ENCODE measurements at places on chromosomes 2 and 18. TPM values are rescaled to one million over a fixed set of nuclear protein-coding genes. Genes with fewer than 3 reads are reported as not detected.

DNA sequence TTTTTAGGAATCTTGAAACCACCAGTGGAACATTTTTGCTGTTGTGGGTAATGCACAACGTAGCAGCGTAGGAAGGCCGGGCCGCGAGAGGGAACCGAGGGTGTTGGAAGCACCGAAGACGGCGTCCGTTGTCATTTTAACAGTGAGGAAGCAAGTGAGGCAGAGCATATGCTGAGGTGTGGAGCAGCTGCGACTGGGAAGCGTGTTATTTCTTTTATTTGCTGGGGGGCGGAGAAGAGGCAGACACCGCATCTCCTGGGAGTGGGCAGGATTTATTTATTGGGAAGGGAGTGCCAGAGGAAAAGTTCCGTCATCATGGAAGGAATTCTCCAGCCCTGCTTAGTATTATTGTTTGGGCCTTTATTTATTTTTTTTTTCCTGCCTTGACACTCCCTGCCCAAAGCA lies 232.8 kb downstream of the KLHL29 start:
- H3K27ac ChIP-seq = no peak overlapping the region
- no peaks in the 10 kb centered on the region for H3K4me1 ChIP-seq
- peaks cover 37% of the 10 kb centered on the region for H3K27me3 ChIP-seq

DNA sequence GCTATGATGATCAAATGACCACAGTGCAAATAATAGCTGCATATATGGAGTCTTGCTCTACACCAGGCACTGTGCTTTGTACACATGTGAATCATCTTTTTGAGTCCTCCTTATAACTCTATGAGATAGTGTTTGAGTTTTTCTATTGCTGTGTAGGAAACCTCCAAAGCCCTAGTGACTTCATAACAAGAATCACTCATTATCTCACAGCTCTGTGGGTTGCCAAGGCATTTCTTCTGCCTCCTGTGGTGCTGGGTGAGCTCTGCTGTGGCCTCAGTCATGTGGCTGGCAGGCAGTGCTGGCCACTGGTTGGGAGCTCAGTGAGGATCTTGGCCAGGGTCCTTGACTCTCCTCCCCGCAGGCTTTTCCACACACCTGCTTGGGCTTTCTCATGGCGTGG lies 153.4 kb downstream of the CAPN13 start:
- H3K27ac ChIP-seq = no peak overlapping the region
- DNase-seq = no peak
- H3K4me3 ChIP-seq = no peak overlapping the region
- no peaks in the 10 kb centered on the region for H3K36me3 ChIP-seq

- no peaks in the 10 kb centered on the region for H3K27me3 ChIP-seq
- DNase-seq = no peak
- no peak overlapping the region for H3K4me3 ChIP-seq
- no peak overlapping the region for H3K27ac ChIP-seq
Measured at GRCh38 chr2:221610675-221611074, 38.6 kb upstream of the EPHA4 start.

DNA sequence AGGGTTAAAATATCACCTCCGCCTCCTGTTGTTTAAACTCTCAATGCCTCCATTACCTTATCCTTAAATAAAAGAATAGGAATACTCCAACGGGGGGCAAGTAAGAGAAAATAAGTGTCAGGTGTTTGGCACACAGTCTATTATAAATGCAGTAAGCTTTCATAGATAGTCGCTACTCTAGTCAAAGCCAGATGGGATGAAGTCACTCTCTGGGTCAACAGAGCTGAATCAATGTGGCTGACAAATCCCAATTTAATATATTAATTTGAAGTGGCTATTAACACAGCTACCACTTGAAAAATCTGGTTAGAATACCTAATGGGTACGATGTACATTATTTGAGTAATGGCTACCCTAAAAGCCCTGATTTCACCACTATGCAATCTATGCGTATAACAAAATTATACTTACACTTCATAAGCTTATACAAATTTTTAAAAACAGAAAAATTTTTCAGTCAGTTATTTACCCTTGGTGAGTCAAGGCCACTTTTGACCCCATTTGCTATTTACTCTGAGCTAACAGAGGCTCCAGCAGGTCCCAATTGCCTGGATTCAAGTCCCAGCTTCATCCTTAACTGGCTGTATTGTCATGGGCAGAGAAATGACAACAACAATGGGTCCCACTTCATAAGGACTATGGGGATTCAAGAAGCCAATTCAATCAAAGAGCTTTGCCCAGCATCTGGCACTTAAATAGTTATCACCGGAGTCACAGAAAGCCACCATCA lies 167.5 kb upstream of the PID1 start:
- DNase-seq = no peak
- H3K4me3 ChIP-seq = no peak overlapping the region
- no peaks in the 10 kb centered on the region for H3K36me3 ChIP-seq

GRCh38 chr2:117519238-117519637 lies 295.3 kb upstream of the DDX18 start:
- H3K27ac ChIP-seq = no peak overlapping the region
- H3K4me3 ChIP-seq = no peak overlapping the region
- H3K27me3 ChIP-seq = no peaks in the 10 kb centered on the region

- no peaks in the 10 kb centered on the region for H3K36me3 ChIP-seq
- H3K4me1 ChIP-seq = no peaks in the 10 kb centered on the region
- no peak overlapping the region for H3K4me3 ChIP-seq
- H3K27ac ChIP-seq = no peak overlapping the region
- H3K27me3 ChIP-seq = peaks cover 8% of the 10 kb centered on the region
- no peak for DNase-seq
Measured at GRCh38 chr2:176614930-176615329, 345.7 kb downstream of the MTX2 start.

- H3K27me3 ChIP-seq = no peaks in the 10 kb centered on the region
- H3K4me1 ChIP-seq = peaks cover 4% of the 10 kb centered on the region
- H3K36me3 ChIP-seq = peaks cover 40% of the 10 kb centered on the region
- DNase-seq = peak; percentile 41
- H3K27ac ChIP-seq = no peak overlapping the region
Measured at GRCh38 chr2:74373221-74373676, 6.9 kb downstream of the DCTN1 start.

The ASB3 gene
- 18.9 TPM for total RNA-seq

The PTPRN gene
- total RNA-seq = 0.71 TPM

The DAW1 gene
- not detected for total RNA-seq

The STPG4 gene
- total RNA-seq = not detected
